Heart left ventricle (tissue), 16 donors: ENCODE measurements at places on chromosomes 13 and 19. TPM values are rescaled to one million over a fixed set of nuclear protein-coding genes. Genes with fewer than 3 reads are reported as not detected.

DNA sequence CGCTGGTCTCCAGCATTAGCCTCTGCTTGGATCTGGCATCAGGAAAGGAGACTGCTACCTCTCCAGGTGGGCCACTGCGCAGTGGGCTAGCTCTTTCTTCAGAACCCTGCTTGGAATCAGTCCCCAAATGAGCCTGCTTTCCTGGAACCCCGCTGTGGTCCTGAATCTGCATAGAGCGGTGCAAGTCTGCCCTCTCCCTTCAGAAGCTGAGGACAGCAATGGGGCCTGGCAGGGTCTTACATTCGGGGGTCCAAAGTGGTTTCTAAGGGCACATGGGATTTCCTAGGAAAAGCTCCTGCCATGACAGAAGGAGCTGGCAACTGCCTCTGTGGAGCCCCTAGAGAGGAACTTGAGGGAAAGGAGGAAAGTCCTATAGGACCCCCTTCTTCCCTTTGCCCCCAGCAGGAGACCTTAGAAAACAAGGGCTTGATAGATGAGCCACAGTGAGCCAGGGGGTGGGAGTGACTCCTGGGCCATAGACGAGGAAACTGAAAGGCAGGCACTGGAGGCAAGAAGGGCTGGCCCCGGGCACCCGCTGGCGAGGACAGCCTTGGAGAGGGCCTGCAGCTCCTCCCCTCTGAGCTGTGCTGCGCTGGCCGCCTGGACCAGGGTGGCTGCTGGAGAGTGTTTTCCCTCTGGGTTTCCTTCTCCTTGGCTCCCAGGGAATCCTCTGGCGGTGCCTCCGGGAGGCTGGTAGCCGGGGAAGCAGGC is 1.4 kb upstream of the VSTM2B start:
- no peak for DNase-seq

- DNase-seq, result no peak
Observed at GRCh38 chr13:84569366-84569765, 687.1 kb upstream of the SLITRK1 start.

- DNase-seq, result no peak
Observed at GRCh38 chr13:83423861-83424260, 458.4 kb downstream of the SLITRK1 start.

GRCh38 chr13:39526499-39526898 is 76.5 kb downstream of the LHFPL6 start:
- no peak for DNase-seq

The KCNN4 gene
- total RNA-seq, result 0.60 TPM

The ERVK3-1 gene
- 39.2 TPM for total RNA-seq
